CD14-positive monocyte (primary cell): ENCODE measurements at places on chromosomes 4 and X.

DNA sequence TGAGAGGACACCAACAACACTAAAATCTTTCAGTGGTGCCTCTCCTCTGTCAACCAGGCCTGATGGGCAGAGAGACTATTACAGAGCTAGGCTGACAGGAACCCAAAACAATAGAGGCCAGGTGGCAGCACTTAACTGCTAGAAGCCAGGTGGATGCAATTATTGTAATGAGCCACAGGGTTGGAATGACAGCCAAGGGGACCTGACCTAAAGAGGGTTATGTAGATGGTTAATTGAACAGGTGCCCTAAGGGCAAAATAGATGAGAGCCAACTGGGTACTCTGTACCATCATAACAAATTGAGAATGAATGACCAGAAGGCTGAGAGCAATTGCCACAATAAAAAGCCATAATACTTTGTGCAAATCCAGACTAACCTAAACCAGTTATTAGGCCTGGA, 24.7 kb upstream of the FRAS1 start:
- DNase-seq: no peak

DNA sequence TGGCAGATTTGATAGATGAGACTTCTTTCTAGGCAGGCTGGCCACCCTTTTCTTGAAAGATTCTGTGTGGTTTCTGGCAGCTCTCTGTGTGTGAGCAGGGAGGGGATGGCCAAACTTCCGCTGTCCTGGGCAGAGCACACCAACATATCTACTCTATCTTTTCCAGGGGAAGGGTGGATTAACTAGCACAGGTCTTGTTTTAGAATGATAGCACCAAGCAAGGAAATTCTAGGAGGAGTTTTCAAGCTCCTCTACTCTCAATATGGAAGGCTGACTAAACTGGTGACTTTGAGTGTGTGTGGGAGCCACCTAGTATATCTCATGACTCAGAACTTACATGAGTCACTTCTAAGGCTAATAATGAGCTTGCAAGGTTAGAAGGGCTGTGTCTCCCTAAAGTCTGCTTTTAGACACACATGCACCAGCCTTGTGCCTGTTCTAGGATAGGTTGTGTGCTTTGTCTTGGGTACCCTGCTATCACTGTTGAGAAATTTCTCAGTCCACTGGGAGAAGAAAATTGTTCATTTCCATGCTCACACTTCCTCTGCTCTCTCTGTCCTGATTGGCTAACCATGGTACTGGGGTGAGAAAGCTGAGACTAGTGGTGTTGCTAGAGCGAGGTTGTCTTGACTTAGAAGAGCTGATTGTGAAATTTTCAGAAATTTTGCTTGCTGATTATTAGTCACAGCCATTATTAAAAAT, 72.9 kb downstream of the YIPF6 start:
- no peak for DNase-seq

DNA sequence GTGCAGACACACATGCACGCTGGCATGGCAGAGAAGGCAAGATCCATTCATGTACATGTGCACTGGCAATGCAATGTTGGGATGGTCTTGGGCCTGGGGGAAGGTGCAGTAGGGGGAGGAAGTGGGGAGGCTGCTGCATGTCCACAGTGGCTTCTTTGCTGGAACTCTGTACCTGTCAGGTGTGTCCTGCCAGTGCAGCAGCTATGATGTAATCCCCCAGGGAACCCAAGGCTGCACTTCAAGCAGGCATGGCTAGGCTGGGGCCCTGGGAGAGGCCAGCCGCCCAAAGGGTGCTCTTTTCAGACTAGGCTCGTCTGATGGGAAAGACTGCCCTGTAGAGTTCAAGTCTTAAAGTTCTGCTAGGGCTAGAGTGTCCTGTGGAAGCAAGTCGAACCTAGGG, 1304.0 kb downstream of the FAM133A start:
- DNase-seq: no peak

DNA sequence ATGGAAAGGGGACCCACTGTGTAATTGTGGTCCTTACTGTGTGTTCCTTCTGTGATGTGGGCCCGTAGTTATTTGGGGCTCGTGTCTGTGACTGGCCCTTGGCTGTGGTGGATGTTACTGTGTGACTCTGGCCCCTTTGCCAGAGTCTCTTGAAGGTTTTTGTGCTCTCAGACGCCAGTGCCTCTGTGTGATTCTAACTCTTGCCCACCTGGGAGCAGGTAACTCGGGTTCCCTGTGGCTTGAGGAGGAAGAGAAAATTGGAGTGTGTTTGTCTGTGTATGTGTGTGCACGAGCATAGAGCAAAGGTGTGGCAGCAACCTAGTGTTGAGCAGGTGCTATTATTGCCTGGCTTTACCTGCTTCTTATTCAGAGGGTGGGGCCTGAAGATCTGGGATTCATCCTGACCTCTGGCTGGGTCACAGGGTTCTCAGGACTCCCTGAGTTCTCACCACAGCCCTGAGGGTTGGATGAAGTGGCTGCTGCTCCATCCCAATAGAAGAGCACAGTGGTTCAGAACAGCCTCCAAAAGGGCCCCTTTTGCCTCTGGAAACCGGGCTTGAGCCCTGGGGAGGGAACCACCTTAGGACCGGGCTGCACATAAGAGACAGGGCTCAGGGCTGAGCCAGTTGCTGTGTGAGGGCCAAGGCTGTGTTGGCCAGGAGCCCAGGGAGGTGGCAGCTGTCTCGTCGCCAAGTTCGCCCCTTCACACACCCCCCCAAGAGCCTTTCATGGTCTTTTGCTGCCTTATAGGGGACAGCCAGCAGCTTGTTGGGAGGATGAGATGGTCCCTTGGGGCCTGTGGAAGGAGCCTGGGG, 1.3 kb downstream of the RBM10 start:
- peak; percentile 29 for DNase-seq

- DNase-seq: no peak
Measured at GRCh38 chr4:151668689-151669402, 92.0 kb downstream of the GATB start.

DNA sequence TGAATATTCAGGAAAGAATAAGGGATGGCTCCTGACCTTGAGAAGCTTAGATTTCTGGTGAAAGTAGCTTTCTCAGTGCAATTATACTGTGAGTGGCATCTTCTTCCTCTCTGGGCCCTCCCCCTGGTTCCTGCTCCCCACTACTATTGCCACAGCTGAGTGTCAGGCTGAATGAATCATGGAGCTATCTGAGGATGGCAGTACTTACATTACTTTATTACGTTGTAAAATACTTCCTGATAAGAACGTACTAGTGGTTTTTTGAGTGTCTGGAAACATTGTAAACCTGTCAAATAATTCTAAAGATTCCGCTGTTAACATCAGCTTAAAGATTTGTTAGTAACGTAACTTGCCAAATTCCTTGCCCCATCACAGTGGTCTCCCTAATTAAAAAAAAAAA, 36.2 kb downstream of the ARHGAP10 start:
- DNase-seq: peak; percentile 82
